T-helper 22 cell (primary cell): ENCODE measurements at places on chromosomes 1 and 21.

- DNase-seq: no peak
Measured at GRCh38 chr1:211183747-211184313, 49.9 kb upstream of the KCNH1 start.

DNA sequence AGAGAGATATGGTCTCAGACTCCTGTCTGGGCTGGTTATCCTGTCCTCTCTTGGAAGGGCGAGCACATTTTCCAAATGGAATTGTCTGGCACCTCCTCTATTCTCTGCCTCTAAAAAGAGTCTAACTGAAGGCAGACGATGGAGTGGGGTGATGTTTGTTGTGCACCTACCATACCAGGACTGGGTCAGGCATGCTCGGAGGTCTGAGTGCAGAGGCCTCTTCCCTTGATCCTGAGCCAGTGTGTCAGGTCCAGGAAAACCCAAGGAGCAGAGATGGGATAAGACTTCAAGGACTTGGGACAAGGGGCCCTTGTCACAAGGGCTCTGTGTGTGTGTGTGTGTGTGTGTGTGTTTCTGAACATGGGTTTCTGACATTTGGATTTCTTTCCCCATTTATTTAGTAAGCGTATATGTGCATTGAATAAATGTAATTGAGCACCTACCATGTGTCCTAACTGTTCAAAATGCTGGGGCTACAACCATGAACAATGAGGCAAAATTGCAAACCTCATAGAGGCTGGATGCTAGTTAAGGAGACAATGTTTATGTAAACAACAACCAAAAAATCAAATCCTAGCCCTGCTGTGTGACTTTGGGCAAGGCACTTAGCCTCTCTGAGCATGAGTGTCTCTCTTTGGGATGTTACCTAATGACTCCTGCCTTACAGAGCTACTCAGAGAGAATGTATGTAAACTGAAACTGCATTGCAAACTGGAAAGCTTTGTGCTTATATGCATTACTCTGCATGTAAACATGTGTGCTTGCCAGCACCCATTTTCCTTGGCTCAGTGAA lies 276.3 kb downstream of the FOXD2 start:
- DNase-seq: no peak

GRCh38 chr1:81836007-81836626 lies 35.4 kb downstream of the ADGRL2 start:
- DNase-seq: no peak

GRCh38 chr1:62407398-62408009 lies 29.3 kb upstream of the USP1 start:
- no peak for DNase-seq
